ENCODE measurements at places on chromosomes 3 and 15.

DNA sequence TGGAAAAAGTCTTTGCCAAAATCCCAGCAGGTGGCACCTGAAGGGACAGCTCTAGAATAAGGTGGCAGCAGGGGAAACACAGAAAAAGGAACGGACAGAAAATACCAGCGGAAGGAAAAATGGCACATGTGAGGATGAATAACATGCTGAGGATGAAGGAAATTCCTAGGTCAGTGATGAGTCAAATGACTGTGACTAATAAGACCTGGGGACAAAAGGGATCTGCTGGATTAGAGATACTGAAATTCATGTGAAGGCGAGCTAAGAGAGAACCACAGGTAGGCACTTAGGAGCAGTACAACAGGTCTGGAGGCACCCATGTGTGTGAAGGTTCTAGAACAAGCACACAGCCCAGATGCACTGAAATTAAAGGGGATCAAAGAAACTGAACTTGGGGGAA, 482.5 kb downstream of the FOXP1 start:
- DNase-seq: no peak

- no peak for DNase-seq
Measured at GRCh38 chr3:136852180-136852579, 9.8 kb upstream of the NCK1 start.

DNA sequence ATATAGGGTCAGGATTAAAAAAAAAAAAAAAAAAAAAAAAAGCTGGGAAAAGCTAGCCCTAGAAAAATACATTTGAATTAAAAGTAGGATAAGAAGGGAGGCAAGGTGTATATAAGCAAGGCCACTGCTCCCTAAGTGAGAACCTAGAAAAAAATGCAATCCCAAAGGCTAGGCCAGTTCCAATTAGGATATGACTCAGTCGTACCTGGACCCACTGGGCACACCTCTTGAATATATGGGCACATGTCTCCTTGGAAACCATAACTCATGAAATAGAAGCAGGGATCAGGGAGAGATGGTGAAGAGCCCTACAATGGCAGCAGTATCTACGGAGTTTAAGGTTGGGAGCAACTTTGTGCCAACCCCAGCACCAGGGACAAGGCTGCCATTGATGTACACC, 314.1 kb upstream of the IL12A start:
- no peak for DNase-seq

- DNase-seq: no peak
Measured at GRCh38 chr3:31092748-31093589, 198.5 kb upstream of the GADL1 start.

All from occipital lobe (tissue), 3 donors.